ENCODE measurements at places on chromosomes 5 and 9.

DNA sequence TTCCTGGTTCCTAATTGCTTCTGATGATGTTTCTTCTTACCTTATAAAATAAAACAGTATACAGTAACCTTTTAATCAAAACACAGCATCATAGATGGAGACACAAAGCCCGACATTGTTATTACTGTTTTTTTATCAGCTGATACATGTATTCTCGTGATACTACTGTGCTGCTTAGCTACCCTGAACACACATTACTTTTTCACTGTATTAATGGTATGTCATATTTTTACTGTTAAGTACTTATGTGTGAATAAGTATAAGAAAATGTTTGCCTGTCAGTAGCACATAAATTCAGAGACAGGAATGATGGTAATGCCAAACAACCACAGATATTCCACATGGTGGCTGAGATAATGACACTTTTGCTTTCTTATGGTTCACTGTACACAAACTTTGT is 68.7 kb downstream of the RAB24 start:
- no peak for DNase-seq

- no peak for DNase-seq
Measured at GRCh38 chr9:32603914-32604852, 31.2 kb upstream of the NDUFB6 start.

DNA sequence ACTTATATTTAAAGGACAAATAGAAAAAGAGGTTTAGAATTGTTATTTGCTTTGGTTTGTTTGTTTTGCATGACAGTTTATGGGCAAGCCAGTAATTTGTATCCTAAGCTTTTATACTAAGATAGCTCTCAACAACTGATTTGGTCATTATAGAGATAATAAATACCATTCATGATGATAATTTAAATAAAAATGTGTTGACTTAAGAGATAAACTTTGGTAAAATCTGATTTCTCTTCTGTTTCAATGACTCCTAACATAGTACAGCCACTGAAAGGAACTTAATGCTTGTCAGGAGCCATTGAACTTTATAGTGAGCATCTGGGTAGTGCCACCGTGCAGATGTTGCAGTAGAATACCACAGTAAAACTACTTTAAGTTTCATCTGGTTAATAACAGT is 160.7 kb upstream of the ACOT12 start:
- no peak for DNase-seq

DNA sequence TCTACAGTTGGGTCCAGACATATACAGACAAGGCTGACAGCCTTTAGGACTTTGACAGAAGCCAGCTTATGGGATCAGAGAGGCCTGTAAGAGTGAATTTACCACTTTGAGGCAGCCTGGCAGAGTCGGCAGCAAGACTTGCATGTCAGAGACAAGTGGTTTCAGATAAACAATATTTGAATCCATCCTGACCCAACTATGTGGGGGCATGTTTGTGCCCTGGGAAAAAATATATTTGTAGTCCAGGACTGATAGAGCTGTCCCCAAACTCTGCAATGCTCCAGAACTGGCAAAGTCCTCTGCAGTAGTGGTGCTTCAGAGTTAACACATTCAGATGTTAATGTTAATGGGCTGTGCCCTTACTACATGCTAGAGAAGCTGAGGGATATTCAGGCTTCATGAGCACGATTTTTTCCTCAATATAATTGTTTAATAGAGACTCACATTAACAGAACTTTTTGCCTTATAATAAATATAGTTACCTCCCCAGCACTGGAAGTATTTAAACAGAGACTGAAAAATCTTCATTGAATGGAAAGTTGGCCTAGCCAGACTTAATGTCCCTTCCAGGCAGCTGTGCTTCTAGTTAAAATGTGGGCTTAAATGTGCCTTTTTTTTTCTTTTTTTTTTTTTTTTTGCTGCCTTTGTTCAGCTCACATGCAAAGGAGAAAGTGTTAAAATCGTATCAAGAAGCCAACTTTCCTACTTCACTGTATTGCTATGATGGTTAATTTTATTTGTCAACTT is 42.9 kb downstream of the FEM1C start:
- DNase-seq, result no peak

- DNase-seq, result no peak
Measured at GRCh38 chr5:139738193-139739149, 57.1 kb upstream of the PSD2 start.

DNA sequence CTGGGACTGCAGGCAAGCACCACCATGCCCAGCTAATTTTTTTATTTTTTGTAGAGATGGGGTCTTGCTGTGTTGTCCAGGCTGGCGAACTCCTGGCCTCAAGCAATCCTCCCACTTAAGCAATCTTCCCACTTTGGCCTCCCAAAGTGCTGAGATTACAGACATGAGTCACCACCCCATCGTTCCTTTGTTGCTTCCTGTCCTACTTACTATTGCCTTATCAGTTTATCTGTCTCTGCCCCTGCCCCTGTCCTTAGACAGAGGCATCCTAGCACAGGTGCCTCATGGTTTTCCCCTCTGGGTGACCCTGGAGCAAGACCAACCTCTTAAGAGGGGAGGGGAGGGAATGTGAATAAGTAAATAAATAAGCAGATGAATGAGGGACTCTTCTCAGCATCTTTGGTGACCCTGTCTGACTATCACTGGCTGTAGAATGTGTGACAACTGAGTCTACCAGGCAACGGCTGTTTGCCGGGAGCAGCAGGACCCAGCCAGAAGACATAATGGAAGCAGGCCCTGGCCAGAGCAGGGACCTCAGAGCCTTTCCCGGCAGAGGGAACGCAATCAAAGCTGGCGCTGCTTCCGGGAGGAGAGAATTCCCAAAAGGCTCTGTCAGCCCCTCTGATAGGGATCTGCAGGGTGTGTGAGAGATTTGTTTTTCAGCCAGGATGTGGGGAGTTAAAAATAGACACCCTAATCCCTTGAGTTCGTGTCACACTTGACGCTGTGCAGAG is 43.8 kb upstream of the DAB2IP start:
- no peak for DNase-seq

DNA sequence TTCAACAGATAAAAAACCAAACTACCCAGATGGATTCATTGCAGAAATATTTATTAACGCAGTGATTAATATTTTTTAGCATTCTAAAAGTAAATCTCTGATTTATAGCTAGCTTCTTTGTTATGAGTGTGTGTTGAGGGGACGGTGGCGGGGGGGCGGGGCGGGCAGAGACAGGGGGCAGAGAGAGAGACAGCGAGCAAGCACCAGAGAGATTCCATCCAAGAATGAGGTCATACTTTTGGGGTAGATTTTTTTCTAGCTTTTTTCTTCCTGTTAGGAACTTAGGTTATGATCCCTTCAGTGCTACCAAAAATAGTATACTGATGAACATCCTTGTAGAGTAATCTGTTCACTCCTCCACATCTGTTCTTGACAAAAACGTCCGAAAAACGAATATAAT is 500 bp upstream of the ZNF883 start:
- no peak for DNase-seq
